Heart left ventricle (tissue), 16 donors: ENCODE measurements at places on chromosomes 6 and 20. TPM values are rescaled to one million over a fixed set of nuclear protein-coding genes. Genes with fewer than 3 reads are reported as not detected.

- DNase-seq: no peak
Measured at GRCh38 chr6:158500016-158500735, 59.7 kb upstream of the TMEM181 start.

Gene TRIM10
- not detected for polyA plus RNA-seq

DNA sequence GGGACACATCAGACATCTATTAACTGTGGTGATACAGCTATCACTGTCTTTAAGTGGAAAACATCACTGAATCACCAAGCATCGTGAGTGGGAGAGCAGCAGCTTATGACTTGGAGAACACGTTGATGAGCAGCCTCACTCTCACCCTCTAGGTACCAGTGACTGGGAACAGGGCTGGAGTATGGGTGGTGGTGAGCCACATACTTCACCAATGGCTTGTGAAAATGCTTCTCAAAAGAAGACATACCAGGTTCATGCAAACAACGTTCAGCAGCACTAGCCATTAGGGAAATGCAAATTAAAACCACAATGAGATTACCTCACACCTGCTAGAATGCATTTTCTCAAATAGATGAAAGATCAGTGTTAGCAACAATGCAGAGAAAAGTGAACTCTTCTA, 25.3 kb downstream of the SNX5 start:
- DNase-seq: no peak

- DNase-seq: no peak
Measured at GRCh38 chr6:135195522-135195921, 14.4 kb downstream of the MYB start.

GRCh38 chr6:56793938-56794337, 151.2 kb upstream of the DST start:
- DNase-seq: no peak

DNA sequence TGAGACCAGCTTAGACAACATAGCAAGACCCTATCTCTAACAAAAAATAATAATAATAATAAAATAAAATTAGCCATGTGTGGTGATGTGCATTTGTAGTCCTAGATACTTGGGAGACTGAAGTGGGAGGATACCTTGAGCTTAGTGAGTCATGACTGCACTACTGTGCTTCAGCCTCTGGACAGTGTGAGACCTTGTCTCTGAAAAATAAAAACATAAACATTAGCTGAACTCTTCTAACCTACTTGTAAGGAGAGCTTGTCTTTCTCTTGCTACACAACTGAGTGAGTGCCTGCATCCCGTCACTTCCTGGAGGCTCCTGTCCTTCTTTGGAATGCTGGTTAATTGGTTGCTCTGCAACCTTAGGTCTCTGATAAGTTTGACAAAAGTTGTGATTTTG, 5.1 kb upstream of the DBNDD2 start:
- DNase-seq: no peak

Gene CRISP3
- polyA plus RNA-seq: not detected

DNA sequence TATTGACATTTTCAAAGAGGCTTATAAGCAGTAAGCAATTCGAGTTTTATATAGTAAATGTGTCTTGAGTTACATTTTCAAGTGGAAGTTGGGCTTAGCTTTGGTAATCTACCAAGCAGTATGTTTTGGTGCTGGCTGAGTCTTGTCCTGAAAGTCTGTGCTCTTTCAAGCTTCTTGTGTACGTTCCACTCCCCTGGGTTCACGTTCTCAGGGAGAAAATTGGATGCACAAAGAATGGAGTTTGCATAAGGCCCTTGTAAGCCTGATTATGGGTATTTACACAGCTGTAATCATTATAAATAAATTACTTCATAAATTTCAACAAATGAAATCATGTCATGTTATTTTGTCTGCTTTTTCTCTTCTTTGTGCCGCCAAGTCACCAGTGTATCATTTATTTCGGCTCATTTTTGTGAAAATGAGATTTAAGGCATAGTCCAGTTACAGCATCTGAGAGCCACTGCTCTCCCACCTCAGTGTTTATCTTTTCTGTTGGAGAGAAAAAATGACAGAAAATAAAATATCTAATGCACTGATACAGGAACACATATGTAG, 262.5 kb downstream of the BTBD3 start:
- DNase-seq: no peak

- DNase-seq: no peak
Measured at GRCh38 chr20:35312318-35312717, 20.1 kb upstream of the FAM83C start.

GRCh38 chr6:156400487-156400886, 376.7 kb upstream of the ARID1B start:
- no peak for DNase-seq

DNA sequence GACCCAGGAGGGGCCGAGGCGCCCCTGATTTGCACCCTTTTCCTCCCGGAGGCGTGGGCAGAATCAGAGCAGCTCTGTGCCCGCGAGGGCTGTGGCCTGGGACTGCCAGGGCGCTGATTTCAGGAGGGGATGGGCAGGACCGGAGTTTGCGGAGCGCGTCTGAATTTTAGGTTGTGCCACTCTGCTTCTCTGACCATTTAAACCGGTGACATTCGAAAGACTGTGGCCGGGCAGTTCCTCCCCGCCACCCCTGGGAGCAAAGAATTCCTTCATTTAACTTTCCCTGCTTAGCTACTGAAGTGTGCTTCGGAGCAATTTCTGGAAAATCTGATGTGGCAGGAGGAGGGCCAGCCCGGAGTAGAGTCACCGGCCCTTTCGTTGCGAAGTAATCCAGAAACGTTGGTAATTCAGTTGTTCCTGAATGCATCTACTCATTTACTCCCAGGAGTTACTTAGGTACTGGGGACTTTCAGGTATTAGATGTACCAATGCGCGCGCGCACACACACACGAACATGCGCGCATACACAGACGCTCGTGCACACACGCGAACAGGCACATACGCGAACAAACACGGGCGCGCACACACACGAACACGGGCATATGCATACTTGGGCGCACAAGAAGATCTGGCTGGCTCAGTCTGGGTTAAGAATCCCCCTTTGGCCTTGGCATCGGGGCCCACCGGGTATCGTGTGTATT, 568 bp downstream of the CCDC170 start:
- DNase-seq: peak; percentile 34

Gene ARMC2
- 4.9 TPM for polyA plus RNA-seq

- DNase-seq: no peak
Measured at GRCh38 chr6:144590532-144590931, 305.4 kb downstream of the UTRN start.

Gene POPDC3
- 54.0 TPM for polyA plus RNA-seq

GRCh38 chr20:37544386-37544785, 16.7 kb upstream of the BLCAP start:
- DNase-seq: no peak

DNA sequence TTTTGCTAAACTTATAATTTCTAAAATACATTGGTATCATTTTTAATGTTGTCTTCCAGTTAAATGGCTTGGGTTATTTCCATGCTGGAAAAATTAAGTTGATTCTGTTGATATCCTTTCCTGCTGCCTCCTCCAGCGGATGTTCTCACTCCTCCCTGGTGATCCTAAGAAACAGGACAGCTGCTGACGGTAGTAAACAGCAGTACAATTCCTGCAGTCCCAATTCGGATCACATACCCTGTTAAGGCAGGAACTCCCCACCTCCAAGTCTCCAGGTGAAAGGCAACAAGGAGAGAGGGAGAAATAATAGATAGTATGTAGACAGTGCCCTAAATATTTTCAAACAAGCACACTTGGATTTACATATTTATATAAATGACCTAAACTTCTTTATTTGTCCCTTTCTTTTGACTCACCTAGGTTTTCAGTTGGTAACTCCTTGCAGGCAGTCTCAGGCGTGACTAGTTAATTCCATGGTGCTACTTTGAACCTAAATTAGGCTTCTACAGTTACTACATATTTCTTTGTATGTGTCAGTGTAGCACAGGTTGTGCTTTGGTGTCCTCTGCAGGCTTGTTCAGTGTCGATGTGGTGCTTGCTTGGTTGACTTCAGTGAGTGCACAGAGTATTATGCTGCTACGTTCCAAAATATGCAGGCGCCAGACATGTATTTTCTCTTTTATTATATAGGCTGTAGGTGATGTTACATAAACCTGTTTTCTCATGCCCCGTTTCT, 126.0 kb downstream of the ADGRB3 start:
- DNase-seq: no peak

DNA sequence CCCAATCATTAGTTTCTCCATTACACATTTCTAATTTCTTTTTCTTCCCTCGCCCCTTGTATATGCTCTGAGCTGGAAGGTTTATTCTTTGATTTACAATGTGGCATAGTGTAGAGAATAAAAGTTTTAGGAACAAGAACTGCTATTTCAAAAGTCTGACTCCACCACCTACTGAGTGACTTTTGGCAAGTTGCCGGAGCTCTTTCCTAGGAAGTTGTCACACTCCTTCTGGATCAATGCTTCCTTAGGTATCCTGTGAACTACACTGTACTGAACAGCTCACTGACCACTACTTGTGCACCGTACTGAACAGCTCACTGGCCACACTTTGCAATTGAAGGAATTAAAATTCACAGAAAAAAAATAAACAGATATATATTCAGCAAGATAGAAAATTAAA, 458.2 kb downstream of the FRK start:
- no peak for DNase-seq

Gene PDYN
- not detected for polyA plus RNA-seq

GRCh38 chr6:41685641-41686380, 47.5 kb downstream of the MDFI start:
- DNase-seq: no peak

Gene FUT9
- polyA plus RNA-seq: not detected

Gene SIRPA
- polyA plus RNA-seq: 46.0 TPM

DNA sequence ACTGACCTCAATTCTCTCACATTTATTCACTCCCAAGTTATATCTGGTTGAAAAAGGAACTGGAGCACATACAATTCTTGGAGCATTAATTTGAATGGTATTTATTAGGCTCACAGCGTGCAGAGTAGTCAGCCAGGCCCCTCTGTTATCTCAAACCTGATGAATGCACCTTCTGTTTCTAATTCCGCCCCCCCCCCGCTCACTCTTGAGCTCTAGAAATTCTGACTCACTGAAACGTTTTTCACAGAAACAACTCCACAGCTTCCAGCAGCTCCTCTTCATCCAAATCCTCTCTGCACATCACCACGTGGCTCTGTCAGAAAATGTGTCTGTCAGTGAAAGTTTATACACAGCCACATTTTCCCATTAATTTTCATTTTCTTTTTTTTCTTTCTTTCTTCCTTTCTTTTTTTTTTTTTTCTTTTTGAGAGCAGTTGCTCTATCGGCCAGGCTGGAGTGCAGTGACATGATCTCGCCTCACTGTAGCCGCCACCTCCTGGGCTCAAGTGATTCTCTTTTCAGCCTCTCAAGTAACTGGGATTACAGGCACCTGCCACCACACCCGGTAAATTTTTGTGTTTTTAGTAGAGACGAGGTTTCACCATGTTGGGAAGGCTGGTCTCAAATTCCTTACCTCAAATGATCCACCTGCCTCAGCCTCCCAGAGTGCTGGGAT, 109.4 kb downstream of the TBXT start:
- DNase-seq: peak; percentile 53

Gene GPX5
- not detected for polyA plus RNA-seq

- no peak for DNase-seq
Measured at GRCh38 chr6:49321561-49322072, 141.4 kb downstream of the MMUT start.

Gene C6orf136
- 79.3 TPM for polyA plus RNA-seq

GRCh38 chr6:138052783-138053182, 54.4 kb downstream of the PERP start:
- DNase-seq: no peak

DNA sequence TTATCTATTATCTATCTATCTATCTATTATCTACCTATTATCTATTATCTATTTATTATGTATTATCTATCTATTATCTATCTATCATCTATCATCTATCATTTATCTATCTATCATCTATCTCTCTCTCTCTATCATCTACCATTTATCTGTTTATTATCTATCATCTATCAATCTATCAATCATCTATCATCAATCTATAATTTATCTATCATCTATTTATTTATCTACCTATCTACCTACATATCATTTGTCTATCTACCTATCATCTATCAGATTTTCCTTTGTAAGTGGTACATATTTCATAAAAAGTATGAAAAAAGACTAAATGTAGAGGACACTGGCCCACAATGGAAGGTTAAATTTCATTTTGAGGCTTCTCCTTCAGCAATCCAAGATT, 212.1 kb upstream of the EXOC2 start:
- DNase-seq: no peak

DNA sequence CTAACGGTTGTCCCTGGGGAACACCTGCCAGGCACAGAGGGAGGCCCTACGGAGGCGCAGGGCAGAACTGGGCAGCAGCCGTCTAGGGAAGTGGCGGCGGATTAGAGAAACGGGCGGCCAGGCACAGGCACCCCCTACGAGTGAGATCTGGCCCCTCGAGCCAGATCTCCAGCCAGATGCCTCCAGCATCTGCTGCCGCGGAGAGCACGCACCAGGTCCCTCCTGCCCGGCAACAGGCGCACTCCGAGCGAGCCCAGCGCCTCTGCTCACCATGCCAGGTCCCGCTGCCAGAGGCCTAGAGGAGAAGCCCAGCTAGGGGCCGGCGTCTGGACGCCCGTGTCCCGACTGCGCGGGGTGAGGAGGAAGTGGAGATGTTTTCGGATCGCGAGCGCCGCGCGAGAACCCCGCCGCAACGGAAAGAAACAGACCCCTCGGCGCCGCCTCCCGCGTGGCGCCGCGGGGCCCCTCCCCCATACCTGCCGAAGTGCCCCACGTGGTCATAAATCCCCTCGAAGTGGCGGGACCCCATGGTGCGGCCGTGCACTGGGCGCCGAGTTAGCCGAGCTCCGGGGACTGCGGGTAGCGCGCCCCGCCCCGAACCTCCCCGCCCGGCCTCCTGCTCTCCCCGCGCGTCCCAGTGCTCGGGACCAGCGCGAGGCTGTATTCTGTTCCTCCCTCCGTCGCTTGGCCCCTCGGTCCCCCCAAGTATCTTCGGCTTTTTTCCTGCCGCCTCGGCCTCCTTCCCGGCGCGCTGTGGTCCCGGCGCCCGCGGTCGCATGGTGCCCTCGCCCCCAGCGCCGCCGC, at the start of gene SLC22A16:
Gene SLC22A16, minus strand, starts transcription at position 568 of the 804 bp plus-strand sequence. Its CDS starts 39 bp downstream, at position 529.
- peak; percentile 31 for DNase-seq

- no peak for DNase-seq
Measured at GRCh38 chr6:48377115-48377514, 266.1 kb upstream of the PTCHD4 start.

Gene DSN1
- 3.2 TPM for polyA plus RNA-seq

- DNase-seq: no peak
Measured at GRCh38 chr20:50969912-50970311, 11.3 kb downstream of the MOCS3 start.

- DNase-seq: no peak
Measured at GRCh38 chr20:25587536-25587935, 2.2 kb upstream of the NINL start.

DNA sequence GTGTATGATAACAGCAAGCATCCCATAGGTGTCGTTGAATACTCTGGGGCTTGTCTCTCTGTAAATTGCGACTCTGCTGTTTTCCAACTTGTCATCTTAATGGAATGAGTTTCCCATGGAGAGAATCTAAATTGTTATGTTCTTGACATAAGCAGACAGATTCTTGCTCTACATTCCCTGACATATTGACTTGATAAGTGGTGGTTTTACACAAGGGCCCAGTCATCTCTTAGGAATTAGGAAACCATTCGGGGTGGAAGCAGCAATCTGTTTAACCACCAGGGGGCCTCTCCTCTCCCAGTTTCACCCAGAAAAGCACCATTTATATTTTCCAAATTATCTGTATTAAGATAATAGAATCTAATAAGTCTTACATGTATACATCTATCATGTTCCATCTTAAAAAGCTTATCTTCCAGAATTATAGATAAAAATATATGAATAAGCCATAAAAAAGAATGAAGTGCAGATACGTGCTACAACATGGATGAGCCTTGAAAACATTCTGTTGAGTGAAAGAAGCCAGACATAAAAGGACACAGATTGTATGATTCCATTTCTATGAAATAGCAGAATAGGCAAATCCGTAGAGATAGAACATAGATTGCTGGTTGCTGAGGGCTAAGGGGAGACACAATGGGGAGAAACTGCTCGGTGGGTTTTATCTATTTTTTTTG, 23.1 kb upstream of the MROH8 start:
- DNase-seq: no peak
